Stimulated activated CD8-positive, alpha-beta memory T cell treated with anti-CD3 and anti-CD28 coated beads, Interleukin-2, amount 100 ng/mL, for 1 hour (primary cell): ENCODE measurements at places on chromosomes 6 and 20.

GRCh38 chr20:62585461-62585970, 56.8 kb upstream of the SLCO4A1 start:
- no peak for DNase-seq

DNA sequence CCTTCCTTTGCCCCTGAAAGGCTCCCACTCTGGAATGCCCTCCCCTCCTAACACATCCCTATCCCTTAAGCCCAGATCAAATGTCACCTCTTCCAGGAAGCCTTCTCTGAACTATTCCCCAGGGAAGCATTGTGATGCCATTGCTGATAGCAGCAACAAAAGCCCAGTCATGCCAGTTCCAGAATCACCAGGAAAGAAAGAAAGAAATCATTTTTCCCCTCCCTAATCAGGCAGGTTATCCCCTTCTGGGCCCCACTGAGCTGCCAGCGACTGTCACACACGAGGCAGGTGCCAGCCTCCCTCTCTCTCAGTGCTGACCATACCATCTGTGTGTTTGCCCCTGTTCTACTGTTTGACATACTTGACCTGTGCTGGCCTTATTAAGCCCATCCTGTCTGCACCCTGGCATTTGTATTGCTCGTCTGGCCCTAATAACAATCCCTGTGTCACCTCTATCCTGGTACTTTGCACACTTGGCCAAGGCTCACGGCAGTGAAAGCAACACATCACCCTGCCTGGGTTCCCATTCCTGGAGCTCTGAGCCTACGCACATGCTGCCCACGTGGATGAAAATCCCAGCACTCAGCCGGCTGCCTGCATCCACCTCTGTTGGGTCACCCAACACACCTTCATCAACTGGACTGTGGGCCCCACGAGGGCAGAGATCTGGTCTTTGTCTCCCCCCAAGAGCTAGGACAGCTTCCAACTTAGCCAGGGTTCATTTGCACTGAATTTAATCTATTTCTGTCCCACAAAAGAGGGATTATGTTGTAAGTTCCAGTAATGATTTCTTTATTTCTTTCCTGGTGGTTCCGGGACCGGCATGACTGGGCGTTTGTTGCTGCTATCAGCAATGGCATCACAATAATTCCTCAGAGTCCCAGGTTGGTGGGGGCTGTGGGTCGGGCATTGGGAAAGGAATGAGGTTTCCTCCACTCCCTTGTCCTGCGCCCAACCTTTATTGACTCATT, 5.3 kb upstream of the BPIFB1 start:
- no peak for DNase-seq

- DNase-seq: no peak
Observed at GRCh38 chr6:50270415-50270814, 220.7 kb upstream of the DEFB112 start.

- DNase-seq: no peak
Observed at GRCh38 chr6:166626177-166627032, 646 bp downstream of the RPS6KA2 start.

GRCh38 chr6:87724983-87725811, 23.2 kb upstream of the AKIRIN2 start:
- no peak for DNase-seq

- DNase-seq: no peak
Observed at GRCh38 chr6:83908813-83909212, 49.3 kb downstream of the CYB5R4 start.

- no peak for DNase-seq
Observed at GRCh38 chr20:14757728-14758127, 420.3 kb upstream of the FLRT3 start.

DNA sequence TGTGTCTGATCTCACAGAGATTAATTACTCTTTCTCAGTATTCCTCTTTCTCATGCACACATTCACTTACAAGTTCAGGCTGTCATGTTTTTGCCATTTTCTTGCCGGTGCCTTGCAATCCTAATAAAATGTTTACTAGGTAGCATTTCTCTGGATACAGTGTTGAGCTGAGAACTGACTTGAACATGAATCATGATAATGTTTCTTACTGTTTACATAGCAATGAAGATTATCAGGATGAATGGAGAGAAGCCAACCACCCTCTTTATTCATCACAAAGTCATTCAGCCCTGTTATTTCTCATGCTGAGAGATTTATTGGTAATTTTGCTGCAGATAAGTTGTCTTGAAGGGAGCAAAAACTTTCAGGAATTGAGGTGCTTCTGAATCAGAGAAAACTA, 185.5 kb upstream of the ECI2 start:
- no peak for DNase-seq

GRCh38 chr6:87714093-87714842, 12.2 kb upstream of the AKIRIN2 start:
- DNase-seq: no peak

- peak; percentile 26 for DNase-seq
Observed at GRCh38 chr6:150418827-150419594, 50.2 kb downstream of the IYD start.

- no peak for DNase-seq
Observed at GRCh38 chr20:51864967-51865366, 62.6 kb upstream of the SALL4 start.

DNA sequence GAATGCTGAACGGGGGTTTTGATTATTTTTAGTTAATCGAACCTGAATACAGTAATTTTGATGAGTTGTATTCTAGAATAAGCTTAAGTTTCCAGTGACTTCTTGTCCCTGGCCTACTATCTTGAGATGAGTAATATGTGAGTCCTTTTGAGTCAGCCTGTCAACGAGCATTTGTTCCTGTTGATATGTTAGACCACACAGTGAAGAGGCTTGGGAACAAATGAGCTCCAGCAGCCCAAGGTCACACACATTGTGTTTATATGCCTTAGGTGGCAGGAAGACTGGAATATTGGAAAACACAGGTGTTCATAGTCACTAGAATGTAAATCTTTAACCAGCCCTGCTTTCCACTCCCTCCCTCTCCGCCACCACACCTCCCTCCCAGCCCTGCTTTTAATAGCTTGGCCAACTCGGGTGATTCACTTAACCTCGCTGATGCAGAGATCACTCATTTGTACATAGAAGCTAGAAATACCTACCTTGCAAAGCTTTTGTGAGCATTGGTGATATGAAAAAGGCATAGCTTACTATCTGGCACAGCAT, 9.1 kb downstream of the SMPDL3A start:
- DNase-seq: no peak

GRCh38 chr6:47076422-47077344, 34.6 kb upstream of the ADGRF1 start:
- no peak for DNase-seq

DNA sequence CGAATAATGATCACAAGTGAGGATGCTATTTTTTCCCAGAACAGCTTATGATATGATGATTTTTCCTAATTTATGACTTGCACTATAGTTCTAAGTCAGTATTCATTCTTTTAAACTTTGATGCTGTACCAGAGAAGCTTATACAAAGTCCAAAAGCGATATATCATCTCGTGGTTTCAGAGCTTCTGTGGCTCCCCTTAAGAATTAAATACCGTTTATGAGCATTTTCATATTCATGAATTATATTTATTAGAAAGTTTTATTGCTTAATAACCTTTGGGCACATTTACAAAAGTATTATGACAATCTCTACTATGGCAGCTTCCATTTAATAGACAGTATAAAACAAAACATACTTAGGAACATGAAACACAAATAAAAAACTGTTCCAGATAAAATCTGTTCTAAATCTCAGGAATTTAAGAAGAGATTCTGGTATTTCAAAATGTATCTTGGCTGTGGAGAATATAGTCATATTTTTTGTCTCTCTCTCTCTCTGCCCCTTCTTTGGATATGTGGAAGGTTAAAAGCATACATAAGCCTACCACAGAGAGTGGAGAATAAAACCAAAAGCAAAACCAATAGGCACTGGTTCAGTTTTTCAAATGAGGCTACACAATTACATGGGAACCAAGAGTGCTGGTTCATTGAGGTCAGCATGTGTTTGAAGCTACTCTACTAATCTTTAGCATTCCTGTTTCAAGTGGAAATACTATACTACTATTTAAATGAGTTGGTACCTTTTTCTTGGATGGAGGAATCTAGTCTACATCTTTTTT, 884.5 kb upstream of the GJE1 start:
- no peak for DNase-seq

DNA sequence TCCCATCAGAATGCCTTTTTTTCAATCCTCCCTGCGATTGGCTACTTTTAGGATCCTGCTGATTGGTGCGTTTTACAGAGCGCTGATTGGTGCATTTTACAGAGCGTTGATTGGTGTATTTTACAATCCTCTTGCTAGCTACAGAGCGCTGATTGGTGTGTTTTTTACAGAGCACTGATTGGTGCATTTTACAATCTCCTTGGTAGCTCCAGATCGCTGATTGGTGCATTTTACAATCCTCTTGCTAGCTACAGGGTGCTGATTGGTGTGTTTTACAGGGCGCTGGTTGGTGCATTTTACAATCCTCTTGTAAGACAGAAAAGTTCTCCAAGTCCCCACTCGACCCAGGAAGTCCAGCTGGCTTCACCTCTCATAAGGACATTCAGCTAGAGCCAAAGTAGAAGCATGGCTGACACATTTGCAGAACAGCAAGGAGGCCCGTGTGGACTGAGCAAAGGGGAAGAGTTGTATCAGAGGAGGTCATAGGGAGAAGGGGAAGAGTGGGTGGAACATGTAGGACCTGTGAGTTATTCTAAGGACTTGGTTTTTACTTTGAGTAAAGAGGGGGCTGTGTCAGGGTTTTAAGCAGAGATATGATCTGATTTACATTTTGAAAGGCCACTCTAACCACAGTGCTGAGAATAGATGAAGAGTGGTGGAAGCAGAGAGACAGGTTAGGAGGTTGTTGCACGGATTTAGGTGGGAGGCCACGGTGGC, 2.6 kb downstream of the ALDH5A1 start:
- no peak for DNase-seq

- DNase-seq: no peak
Observed at GRCh38 chr6:111995404-111995803, 58.5 kb upstream of the CCN6 start.

- DNase-seq: no peak
Observed at GRCh38 chr6:157505912-157506491, 125.0 kb downstream of the ZDHHC14 start.

DNA sequence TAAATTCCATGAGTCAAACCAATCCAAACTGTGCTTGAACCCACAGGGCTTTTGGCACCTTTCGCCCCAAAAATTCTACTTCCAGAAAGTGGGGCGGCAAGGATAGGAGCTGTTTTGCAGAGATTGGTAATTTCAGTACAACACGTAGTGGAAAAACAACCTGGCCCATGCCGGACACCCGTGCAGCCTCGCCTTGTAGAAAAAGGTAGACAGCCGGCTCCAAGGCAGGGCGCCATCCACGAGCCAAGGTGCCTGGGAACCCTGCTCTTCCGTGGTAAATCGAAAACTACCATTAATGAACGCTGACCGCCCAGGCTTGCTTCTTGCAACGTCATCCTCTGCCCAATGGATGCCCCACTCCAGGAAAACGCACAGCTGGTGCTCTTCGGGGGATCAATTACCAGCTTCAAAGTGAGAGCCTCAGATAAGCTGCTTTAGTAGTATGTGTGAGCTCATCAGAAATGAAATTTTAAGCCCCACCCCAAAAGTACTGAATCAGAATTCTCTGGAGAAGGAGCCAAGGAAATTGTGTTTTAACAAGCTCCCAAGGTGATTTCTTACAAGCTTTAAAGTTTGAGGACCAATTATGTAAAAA, 1.8 kb downstream of the OOEP start:
- no peak for DNase-seq

DNA sequence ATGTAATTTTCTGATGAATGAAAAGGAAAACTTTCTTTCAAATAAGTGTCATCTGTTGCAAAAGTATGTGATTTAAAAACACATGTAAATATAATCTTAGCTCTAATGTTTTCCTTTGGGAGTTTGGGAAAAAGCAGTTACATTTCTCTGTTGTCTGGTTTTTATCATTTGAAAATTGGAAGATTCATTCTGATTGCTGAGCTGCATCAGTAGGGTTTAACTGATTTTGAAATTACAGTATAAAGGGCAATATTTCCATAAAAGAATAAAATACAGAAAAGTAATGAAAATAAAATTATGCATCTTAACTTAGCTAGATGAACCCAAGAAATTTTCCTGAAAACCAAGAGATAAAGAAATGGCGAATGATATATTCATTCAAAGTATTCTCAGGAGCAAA, 57.8 kb downstream of the MAP7 start:
- DNase-seq: no peak

DNA sequence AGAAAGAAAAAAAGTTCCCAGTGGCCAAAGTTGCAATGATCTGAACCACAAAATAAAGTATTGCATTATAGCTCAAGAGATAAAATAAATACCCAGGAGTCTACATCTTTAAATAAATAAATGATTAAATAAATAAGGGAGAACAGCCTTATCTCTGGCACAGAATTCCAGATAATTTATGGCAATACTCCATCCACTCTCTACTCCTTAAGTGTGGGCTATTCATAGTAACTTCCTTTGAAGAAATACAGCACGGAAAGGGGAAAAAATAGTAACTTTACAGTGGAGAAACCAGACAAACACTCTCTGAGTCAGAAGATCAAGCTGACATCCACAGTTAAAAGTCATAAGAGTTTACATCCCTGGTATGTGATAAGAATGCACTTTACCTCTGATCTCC, 11.6 kb downstream of the AURKA start:
- DNase-seq: no peak

GRCh38 chr6:29726571-29727194, 3.4 kb downstream of the HLA-F start:
- DNase-seq: no peak

- DNase-seq: no peak
Observed at GRCh38 chr6:31831350-31832215, 4.0 kb downstream of the HSPA1B start.

GRCh38 chr6:140181876-140182275, 807.4 kb upstream of the CITED2 start:
- DNase-seq: no peak

DNA sequence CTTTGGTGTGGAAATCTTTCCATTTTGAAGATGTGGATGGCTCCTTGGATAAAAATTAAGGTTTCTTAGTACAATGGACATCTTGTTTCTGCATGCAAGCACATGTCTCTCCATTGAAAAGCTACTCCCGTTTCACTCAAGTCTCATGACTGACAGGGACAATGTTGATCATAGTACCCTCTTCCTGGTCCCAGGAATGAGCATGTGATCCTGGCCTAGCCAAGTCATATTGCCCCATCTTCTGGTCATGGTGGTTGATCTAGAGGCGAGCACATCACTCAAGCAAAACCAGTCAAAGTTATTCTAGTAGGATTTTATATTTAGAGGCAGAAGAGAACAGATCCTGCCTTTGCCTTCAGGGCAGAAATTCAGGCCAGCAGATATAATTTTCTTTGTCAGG, 12.2 kb upstream of the CBLN4 start:
- no peak for DNase-seq

- DNase-seq: no peak
Observed at GRCh38 chr20:22795433-22795832, 211.1 kb upstream of the FOXA2 start.

- DNase-seq: no peak
Observed at GRCh38 chr6:167306401-167306998, 15.4 kb downstream of the UNC93A start.

DNA sequence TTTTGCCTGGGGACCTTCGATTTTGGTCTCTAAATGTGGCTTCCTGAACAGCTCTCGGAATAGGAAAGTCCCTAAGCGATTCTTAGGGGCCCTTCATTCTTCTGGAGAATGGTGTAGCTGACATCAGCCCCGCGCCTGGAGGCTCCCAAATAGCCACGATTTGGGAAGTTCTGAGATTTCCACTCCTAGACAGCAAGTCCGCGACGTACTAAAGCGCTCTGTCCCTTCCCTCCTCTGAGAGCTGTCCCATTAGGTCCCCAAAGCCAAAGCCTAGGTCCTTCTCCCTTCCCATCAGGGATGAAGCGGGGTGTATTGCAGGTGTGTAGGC, 756 bp downstream of the MOXD1 start:
- DNase-seq: no peak
